Sciatic nerve (tissue), 2 donors: ENCODE measurements at places on chromosomes 2 and 18.
A peak's percentile ranks its signal among the peaks of the same experiment; 100 is the strongest.

DNA sequence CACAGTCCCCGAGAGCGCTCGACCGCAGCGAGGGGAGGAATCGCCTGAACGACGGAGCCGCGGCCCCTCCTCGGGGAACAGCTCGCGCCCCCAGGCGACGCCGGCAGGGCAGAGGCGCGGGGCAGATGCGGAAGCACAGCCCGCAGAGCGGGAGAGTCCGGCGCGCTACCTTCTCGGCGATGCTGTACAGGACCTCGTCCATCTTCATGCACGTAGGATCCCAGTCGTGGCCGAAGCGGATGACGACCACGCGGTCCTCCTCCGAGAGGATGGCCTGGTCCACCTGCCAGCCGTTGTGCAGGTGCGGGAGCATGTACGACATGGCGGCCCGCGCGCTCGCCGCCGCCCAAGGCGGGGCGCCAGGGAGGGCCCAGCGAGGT is 302 bp downstream of the TXNL4A start:
- DNase-seq: peak; percentile 79

DNA sequence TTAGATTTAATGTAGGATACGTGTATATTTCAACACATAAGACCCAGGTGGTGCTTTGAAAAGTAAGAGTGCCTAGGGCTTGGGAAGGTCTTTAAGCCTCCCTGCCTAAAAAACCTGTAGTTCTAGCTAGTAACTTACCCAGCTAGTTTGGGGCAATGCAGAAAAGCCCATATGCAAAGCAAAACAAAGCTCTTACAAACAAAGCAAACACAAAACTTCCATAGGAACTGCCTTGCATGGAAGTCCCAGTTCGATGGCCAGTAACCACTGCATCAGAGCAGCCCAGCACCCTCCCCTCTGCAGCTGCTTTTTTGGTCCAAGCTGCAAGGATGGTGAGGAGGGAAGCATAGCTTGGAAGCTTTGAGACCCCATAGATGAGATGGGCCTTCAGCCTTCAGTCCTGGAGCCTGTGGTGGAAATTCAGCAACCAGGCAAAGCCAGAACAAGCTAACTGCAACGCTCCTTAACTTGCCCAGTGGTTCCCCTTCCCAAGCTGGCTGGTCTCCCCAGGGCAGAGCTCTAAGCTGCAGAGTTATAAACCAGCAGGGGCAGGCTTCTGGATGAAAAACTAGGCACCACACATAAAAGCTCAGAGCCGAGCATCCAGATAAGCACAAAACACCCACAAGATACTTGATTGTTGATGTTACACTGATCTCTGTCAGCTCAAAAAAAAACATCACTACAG is 16.2 kb downstream of the C2orf76 start:
- DNase-seq: no peak

GRCh38 chr18:70374154-70374553 is 85.3 kb downstream of the SOCS6 start:
- DNase-seq: no peak

DNA sequence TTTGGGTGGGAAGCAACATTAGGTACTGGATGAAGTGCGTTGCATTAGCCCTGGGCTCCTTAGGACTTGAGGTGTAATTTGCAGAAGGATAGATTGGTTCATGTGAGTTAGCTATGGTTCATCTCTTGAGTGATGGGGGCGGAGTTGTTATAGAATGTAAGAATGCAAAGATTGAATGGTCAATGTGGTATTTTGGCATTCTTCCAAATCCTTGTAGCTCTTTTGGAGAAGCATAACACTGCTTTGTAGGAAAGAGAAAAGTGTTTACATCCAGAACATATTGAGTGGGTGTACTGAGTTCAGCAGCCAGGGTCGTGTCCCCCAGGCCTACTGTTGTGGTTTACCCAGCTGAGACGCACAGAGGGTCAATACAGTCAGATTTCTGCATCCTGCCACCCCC is 173.5 kb downstream of the FMNL2 start:
- DNase-seq: no peak

DNA sequence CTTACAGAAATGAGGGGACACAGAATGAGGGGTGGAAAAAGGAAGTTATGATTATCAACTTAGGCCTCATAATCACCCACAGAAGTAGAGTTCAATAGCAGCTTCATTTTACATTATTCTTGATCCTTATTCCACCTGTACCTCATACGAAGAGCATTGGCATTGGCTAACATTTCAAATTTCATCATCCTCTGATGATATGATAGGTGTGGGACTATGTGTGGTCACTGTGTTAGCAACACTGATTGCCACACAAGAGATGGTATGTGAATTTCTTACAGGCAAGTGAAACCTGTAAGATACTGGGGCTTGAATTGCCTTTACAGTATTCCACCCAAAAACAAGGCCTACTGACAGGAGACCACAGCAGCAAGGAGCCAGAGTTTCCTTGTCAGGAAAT is 14.0 kb upstream of the HAT1 start:
- DNase-seq: no peak

DNA sequence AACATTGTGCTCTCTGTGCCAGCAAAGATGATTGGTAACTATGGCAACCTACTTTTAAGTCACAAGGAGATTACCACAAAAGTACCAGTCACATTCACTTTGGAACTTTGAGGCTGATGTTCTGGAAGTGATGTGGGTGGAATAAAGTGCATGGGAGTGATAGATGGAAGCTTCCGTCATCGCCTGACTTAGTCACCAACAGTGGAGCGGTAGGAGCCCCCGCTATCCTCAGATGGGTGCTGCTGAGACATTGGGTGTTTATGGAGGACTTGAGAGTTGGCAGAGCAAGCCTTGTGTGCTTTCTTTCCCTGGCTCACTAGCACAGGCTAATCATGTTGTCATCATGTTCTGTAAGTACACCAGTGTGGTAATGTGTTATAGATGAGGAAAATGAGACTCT is 4.6 kb downstream of the PPP1R7 start:
- no peak for DNase-seq

GRCh38 chr18:71106701-71107100 is 817.9 kb downstream of the SOCS6 start:
- no peak for DNase-seq

DNA sequence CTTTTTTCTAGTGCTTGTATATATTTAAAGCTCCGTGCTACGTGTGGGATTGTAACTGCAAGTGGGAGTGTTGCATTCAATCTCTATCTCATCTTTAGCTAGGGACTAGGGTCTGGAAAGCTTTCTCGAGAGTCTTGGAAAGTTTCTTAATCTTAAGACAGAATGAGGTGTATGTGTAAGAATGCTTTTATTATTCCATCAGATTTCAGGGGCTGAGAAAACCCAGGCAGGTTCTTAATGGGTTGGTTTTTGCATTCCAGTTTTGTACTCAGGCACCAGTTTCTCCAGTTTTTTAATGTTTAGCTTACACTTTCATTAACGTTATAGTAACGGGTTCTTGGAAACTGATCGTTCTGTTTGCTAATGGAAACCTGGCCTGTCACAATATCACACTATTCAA is 20.3 kb downstream of the MRPL19 start:
- DNase-seq: no peak

DNA sequence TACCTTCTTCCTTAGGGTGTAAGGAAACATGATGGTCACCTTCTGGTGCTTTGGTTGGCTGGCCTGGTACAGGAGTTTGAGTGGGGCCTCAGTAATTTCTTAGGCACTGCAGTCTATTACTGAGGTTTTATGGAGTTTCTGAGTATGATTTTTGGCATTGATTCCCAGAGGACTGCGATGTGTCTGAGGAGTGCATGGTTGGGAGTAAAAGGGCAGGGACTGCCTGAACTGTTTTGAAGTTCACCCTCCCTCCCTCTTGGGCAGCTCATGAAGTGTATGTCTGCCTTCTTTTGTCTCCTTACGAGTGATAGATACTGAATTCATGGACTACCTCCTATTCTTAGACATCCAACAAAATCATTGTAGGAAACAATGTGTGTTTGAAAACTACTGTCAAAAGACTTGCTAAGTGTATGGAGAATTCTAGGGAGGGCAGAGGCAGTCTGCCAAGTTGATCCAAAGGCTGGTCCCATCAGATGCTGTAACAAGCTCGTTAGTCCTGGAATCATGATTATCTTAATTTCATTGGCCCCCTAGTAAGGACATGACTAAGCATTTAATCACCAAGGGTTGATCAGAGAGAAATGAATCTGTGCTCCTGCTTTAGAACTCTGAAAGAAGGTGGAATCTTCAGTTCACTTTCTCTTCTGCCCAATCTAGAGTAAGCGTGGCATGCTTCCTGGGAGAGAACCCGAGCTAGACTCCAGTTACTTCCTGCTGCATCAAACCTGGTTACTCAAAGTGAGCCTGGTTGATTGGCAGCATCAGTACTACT is 26.5 kb downstream of the LYPD6B start:
- DNase-seq: no peak

DNA sequence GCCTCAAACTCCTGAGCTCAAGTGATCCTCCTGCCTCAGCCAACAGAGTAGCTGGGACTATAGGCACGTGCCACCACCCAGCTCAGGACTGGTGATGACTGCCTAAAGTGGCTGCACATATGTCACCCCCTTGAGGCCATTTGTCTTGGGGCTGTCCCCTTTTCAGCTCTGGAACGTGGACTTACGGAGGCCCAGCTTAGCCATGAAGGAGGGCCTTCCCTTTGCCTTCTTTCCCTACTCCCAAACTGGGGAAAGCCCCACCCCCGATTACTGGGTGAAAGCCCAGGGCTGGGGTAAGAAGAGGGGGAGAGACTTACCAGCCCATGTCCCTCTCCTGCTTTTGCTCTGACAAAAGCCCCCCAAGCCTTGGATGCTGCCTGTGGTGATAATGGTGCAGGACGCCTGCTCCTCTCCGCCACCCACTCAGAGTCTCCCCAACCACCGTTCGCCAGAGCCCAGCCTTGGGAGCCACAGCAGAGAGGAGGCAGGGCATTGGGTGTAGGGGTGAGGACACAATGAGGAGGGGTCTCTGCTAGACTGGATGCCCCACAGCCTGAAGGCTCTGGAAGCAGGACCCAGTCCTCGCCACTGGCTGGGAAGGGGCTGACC is 2.5 kb upstream of the DUSP2 start:
- DNase-seq: peak; percentile 45

DNA sequence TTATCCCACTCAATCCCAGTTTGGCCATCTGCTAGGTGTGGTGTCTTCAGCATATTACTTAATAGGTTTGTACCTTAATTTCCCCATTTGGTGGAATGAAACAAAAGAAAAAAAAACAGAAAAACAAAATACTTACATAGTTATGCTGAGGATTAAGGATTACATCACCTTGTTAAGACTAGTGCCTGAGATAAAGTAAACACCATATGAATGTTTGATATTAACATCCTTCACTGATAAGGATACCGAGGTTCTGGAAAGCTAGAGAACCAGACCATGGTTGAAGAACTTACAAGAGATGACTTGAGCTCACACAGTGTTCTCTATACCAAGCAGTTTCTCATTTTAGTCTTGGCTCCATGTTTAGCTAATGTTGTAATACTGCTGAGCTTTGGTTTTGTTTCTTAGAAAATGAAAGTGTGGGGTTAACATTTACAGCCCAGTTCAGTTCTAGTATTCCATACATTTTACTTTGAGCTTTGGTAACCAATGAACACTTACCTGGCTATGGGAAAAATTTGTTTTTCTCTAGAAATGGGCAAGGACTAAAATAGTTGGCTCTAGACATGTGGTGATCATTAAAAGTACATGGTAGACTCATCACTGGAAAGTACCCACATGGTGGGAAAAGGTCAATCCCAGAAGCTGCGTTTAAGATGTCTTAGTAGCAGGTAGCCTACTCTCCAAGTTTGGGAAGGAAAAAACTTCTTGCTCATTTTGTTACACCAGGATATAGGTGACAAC is 5.8 kb upstream of the GPD2 start:
- no peak for DNase-seq

- DNase-seq: no peak
These were observed 39.6 kb downstream of the INHBB start for GRCh38 chr2:120385355-120386127.

DNA sequence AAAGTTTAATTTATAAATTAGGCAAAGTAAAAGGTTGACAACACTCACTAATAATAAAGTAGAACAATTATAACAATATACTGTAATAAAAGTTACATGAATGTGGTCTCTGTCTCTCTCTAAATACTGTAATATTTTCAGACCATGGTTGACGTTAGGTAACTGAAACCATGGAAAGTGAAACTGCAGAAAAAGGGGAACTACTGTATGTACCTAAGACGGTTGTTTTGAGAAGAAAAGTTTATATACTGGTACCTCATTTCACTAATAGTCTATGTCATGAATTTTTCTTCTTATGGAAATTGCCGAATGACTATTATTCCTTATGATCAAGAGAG is 166.7 kb upstream of the ZNF521 start:
- DNase-seq: no peak

DNA sequence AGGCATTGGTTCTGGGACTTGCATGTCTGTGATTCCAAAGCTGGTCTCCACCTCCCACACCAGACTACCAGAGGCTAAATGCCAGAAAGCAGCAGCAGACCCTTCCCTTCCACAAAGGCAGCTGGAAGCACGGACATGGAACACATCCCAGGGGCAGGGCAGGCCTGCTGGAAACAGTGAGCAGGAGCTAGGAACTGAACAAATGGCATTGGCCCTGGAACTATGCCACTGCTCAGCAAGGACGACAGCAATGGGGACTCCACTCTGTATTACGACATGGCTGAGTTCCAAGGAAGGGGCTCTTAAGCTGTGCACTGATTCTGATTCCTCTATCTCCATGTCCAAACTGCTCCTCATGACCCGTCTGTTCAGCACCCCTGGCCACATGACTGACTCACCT is 77.8 kb upstream of the TFCP2L1 start:
- no peak for DNase-seq
